8988T (cell line): ENCODE measurements at places on chromosomes 1 and 21.
A peak's percentile ranks its signal among the peaks of the same experiment; 100 is the strongest.

- DNase-seq: no peak
Measured at GRCh38 chr1:231678011-231678432, 51.4 kb downstream of the DISC1 start.

DNA sequence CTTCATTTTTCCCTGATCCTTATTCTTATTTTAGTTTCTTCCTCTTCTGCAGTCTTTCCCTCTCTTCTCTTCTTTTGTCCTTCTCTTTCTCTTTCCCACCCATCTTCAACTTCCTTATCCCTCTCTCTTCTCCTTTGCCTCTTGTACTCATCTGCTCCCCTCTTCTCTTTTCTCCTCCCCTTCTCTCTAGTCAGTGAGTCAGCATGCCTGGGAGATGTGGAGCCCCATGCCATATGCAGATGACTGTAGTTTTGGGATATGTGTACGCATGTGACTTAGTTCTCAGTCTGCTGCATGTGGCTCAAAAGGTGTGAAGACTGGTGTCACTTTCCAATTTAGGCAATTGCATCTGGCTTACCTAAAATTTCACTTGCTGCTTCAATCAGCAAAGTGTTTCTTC lies 10.4 kb downstream of the DNAJC6 start:
- no peak for DNase-seq

DNA sequence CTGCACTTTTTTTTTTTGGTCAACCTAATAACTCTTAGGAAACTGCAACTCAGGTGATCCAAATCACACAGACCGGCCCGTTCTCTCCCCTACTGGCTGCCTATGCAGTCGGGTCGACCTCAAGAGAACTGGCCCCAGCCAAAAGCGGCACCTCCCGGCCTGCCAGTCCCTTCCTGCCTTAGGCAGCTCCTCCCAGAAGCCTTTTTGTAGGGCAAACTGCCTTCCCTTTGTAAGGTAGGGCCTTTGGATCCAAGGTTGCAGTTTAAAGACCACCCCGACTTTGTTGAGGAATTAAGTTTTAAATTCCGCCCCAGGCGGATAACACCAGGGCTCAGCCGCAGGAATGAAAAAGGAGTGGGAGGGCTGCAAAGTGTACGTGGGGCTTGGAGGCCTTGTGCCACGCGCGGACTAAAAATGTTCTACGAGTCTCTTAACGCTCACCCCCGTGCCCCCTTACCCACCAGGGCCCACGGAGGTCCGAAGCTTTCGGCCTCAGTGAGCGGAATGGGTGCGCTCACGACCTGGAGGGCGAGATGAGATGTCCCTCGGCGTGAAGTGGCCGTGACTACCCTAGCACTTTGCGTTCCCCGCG lies 642 bp upstream of the ST3GAL3 start:
- DNase-seq: no peak

GRCh38 chr1:4022715-4023114 lies 122.6 kb upstream of the C1orf174 start:
- no peak for DNase-seq

DNA sequence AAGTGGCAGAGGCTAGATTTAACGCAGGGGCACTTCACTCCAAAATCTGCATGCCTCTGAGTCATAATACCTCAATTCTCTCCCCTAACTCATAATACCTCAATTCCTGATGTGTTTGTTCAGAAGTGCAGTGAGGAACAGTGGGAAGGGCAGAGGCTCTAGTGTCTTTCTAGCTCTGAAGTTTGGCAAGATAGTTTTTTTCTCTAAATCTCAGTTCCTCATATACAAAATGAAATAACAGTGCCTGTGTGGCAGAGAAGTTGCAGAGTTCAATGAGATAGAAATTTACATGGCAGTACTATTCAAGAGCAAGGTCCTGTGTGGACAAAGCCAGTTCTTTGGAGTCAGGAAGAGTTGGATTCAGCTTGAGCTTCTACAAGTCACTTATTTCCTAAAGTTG lies 9.8 kb downstream of the JUN start:
- DNase-seq: no peak

GRCh38 chr1:20847611-20848080 lies 60.5 kb upstream of the HP1BP3 start:
- DNase-seq: no peak

GRCh38 chr1:10387677-10388386 lies 11.0 kb upstream of the PGD start:
- no peak for DNase-seq

GRCh38 chr1:226223157-226223785 lies at the start of gene MIXL1:
TSS of gene MIXL1 (plus strand) at chr1:226223664. CDS start at chr1:226223682, 18 bp downstream.
- no peak for DNase-seq

DNA sequence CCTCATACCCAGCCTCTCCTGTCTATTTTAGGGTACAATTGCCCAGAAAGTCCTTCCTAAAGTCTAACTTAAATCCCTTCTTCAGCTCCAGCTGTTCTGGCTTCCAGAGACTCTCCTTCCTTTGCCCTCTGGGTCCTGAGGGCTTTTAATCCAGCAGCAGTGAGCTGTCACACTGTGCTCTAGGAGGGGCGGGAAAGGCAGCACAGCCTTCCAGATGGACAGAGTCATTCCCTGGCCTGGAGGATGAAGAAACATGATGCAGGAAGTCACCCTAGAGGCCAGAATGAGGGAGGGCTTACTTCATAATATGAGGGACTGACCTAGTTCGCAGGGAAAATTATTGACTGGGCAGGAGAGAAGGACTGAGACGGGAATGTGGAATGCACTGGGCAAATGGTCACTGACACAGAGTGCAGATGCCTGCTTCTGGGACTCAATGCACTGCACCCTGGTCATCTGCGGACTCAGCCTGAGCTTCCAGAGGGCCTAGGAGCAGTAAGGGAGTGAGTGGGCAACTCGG lies 1.3 kb downstream of the SH2D2A start:
- peak; percentile 66 for DNase-seq

DNA sequence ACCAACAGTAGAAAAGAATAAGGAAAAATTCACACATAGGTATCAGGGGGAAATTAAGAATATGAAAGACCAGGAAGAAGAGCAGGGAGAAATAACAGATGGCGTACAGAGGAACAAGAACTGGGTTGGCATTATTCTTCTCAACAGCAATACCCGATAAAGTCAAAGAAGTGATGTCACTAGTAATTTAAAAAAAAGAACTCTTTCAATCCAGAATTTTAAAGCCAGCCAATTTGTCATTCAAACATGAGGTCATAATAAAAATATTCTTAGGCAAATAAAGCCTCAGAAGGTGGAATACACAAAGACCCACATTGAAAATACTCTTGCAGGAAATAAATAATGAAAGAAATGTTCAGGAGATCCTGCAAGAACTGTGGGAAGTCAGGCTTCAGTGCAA lies 8.8 kb downstream of the NCMAP start:
- DNase-seq: no peak

- DNase-seq: no peak
Measured at GRCh38 chr1:48246727-48247126, 24.2 kb downstream of the SLC5A9 start.

- no peak for DNase-seq
Measured at GRCh38 chr1:194069168-194069830, 882.9 kb upstream of the B3GALT2 start.

GRCh38 chr21:37866027-37866426 lies 50.2 kb downstream of the KCNJ6 start:
- no peak for DNase-seq

GRCh38 chr1:151992303-151993083 lies 1.2 kb downstream of the S100A10 start:
- peak; percentile 62 for DNase-seq

- no peak for DNase-seq
Measured at GRCh38 chr1:81157686-81158085, 643.0 kb upstream of the ADGRL2 start.

DNA sequence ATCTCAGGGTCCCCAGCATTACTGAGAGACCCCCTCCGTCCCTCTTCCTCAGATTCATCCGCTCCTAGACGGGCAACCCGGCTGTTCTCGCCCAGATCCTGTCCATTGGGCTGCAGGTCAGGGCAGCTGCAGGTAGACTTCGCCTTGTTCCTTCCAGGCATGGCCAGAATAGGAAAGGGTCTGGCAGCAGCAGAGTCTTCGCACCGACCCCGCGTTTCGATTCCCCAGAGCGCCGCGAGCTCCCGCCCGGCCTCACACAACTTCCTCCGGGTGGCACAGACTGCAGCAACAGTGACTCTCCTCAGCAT lies 265 bp downstream of the NRDC start:
- no peak for DNase-seq

DNA sequence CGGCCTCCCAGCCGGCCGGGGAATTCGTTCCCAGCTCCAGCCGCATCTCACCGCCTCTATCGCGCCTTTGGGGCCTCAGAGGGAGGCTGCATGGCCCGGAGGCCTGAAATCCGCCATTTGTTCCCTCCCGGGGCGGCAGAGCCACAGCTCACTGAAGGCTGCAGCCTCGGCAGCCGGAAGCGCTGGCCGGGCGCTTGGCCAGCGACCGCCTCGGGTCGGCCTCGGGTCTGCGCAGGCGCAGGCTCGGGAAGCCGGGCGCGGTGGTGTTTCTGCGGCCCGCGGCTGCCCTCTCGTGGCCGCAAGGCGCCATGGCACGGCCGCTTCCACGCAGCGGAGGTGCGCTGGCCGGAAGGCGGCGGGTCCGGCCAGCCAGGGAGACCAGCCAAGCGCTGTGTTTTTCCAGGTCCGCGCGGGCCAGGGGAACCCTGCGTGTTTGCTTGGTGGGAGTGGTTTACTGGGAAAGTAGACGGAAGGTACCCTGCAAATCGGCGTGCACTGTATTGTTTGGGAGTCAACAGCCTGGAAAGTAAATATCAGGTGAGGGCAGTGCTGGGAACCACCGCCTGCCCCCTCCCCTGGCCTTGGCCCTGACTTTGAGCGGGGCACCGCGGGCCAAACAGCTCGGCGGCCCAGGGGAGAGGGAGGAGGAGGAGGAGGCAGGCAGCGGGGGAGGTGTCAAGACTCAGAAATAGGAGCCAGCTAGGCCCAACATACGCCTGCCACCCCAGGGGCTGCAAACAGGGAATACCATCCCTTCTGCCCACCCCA lies 52.7 kb upstream of the CD34 start:
- peak; percentile 96 for DNase-seq

- DNase-seq: no peak
Measured at GRCh38 chr21:35925497-35925896, 134.8 kb downstream of the SETD4 start.

- DNase-seq: no peak
Measured at GRCh38 chr1:7643530-7643929, 127.6 kb upstream of the VAMP3 start.

DNA sequence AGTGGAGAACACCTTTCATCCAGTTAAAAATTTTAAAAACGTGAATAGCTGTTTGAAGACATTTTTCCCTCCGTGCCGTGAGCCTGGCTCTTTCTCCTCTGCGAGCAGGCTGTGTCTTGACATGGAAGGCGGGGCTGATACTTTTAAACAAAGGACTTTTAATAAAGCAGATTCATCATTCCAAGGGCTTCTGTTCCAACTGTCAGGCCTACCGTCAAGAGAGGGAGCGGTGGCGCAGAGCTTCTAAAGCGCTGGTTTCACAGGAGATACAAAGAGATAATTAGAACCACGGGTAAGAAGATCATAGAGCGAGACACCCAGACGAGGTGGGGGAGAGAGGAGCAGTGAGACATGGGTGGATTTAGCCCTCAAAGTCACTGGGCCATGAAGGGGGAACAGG lies 247.4 kb upstream of the C1orf174 start:
- no peak for DNase-seq

GRCh38 chr21:36381841-36382589 lies 3.2 kb upstream of the CHAF1B start:
- no peak for DNase-seq

DNA sequence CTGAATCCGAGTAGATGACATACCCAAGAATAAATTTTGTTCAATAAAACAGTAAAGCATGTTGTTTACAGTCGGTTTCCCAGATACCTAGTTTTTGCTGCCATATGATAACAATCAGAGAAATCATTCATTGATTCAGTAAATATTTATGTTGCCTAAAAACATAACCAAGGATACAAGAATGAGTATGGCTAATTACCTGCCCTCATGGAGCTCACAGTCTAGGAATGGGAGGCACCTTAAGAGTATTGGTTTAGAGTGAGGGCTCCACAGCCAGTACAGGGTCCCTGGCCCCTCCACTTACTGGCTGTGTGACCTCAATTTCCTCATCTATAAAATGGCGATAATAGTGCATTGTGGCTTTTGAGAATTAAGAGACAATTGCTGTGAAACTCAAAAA lies 921 bp downstream of the ATP5PB start:
- DNase-seq: no peak
